GM12864 (cell line): ENCODE measurements at places on chromosomes 1 and 21.

GRCh38 chr1:229368347-229368746, 25.5 kb upstream of the CCSAP start:
- DNase-seq, result no peak

DNA sequence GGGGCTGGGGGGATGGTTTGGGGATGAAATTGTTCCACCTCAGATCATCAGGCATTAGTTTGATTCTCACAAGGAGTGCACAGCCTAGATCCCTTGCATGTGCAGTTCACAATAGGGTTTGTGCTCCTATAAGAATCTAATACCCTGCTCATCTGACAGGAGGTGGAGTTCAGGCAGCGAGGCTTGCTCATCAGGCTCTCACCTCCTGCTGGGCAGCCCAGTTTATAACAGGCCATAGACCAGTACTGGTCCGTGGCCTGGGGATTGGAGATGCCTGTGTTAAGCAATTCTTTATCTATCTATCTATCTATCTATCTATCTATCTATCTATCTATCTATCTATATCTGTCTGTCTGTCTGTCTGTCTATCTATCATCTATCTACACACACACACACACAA, 525.3 kb upstream of the DAB1 start:
- no peak for DNase-seq

DNA sequence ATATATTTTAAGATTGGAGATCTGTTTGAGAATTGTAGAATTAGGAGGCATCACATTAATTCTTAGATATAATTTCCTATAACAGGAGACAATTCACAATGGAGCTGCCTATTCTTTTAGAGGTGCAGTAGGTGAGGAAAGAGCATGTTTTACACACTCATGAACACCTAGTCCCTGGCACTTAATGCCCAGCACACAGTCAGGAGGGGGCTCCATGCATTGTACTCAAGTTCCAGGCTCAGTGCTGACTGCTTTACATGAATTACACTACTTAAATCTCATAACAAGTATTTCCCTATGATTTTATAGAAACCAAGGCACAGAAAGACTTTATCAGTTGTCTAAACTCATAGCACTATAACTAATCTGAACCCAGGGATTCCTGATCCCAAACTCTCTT, 360 bp upstream of the GBP3 start:
- DNase-seq, result no peak

- DNase-seq, result no peak
These were observed 1.5 kb downstream of the IL22RA1 start for GRCh38 chr1:24141311-24141997.

DNA sequence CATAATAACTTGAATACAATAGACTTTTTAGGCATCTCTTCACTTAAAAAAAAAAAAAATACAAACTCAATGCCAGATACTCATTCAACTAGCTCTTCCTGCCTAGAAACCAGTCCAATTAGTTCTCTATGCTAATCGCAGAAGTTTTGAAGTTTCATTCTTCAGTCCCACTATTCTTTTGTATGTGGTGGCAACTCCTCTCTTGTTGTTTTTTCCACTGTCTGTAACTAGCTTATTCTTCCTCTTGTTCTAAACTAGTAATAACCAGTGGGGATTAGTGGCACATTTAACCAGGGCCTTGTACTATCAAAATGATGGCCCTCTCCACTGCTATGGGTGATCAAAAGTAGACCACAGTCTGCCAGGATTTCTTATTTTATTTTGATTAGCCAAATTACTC, 52.5 kb downstream of the SELENOF start:
- no peak for DNase-seq

- DNase-seq, result no peak
These were observed 8.0 kb downstream of the TNFRSF14 start for GRCh38 chr1:2564006-2564814.

- DNase-seq, result no peak
These were observed 177.6 kb downstream of the RASAL2 start for GRCh38 chr1:178271471-178271870.

- DNase-seq, result no peak
These were observed 13.4 kb downstream of the RCSD1 start for GRCh38 chr1:167643441-167643840.

GRCh38 chr1:30179942-30180543, 543.3 kb downstream of the MATN1 start:
- no peak for DNase-seq

DNA sequence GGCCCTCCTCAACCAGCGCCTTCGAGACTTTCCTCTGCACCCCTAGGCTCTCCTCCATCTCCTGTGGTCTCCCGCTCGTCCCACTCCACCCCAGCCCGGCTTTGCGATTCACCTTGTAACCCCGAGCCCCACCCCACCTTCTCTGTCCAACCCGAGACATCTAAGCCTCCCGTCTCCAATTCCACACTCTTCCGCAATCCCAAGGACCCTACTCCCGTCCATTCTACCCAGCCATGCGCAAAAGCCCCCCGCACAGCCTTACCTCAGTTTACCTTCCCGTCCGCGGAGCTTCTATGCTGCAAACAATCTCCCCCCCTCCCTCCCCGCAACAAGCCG, 174 bp downstream of the SH3BP5L start:
- DNase-seq, result no peak

DNA sequence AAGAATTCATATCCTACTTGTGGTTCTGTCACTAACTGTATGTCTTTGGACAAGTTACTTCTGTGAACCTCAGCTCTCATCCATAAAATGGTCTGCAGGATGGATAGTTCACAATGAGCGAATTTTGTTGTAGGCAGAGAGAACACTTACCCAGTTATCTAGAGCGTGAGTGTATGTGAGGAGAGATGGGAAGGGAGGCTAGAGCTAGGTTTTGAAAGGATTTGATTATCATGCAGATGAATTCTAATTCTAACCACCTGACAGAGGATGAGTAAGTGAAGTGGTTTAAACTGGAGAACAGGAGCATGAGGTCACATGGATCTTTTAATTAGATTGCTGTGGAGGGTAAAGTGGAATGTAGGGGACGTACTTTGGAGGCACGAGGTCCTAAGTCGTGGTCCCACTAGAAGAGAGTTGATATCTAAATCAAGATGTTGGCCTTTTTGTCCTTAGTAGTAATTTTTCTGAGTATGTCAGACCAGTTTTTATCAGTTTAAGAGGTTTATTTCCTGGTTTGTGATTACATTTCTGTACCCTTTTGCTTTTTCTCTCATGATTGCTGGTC, 5.0 kb downstream of the SUCO start:
- no peak for DNase-seq

DNA sequence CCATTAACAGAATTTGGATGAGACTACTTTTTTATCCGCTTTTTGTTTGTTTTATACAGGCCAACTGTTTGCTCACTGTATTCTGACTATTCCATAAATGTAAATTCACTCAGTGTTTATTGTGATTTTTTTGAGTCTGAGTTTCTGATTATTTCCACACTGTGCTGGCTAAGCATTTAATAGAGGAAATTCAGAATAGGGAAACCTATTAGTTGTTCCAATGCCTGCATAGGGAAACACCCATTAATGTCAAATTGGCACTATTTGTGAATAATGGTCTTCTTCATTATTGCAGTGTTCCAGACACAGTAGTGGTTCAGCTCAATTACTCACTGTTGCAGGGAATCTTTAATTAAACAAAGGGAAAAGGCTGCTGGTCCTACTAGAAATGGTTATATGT, 174.7 kb upstream of the SGIP1 start:
- no peak for DNase-seq

DNA sequence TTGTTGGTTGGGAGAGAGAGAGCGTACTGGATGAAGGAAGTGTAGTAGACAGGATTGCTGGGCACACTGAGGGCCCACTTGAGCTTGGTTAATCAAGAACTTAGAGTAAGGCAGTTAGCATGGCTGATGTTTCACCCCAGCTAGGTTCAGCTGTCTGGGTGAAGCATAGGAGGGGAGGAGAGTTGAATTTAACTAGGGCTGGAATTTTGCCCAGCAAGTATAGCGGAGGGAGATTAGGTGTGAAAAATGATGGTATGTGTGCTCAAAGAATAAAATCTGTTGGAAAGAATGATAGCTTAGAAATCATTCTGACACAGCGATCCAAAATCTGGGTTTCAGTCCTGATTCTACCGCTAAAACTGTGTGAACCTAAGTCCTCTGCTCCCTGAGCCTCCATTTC, 461.5 kb upstream of the PROX1 start:
- DNase-seq, result no peak

DNA sequence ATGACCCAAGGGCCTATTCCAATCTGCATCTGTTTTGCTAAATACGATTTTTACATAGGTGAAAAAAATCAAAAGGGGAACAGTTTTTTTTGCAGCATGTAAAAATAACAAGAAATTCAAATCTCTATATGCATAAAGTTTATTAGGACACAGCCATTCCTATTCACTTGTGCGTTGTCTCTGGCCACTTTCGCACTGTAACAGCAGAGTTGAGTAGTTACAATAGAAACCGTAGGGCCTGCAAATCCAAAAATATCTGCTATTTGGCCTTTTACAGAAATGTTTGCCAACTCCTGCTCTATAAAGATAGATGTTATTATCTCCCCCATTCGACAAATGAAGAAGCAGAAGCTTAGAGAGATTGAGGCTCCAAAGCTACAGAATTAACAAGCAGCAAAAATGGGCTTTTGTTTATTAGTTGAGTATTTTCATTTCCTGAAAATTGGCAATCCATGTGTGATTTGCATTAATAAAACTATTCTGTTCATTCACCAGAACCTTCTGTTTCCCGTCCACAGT, 5.5 kb downstream of the DYNLT5 start:
- no peak for DNase-seq

DNA sequence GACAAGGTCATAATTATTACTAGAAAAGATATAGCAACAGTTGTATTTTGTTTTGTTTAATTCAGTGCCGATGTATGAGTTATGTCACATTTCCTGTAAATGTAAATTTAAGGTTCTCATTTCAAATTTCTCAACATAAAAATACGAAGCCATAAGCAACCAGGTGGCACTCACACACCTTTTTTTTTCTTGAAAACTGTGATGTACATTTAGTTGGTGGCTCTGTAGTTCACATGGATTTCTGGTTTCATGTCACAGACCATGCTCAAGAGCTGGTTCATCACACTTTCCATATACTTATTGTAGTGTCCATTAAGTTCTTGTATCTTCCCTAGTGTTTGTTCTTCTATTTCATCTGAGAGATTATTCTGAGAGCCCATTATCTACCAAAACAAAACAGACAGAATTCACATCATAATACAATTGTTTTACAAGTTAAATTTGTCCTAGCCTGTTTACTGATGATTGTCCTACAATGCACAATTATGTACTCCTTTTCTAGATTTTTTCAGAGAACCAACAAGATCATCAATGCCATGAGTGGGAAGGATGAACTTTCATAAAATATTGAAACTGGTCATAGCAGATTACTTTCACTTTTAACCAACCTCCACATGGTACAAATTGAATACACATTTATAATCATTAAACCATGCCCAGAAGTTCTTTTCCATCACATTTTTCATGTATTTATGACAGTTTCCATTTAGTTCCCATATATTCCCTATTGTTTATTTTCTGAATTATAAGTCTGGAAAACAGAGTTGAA, 17.1 kb downstream of the ATP6V1G3 start:
- DNase-seq, result no peak

- no peak for DNase-seq
These were observed 62.8 kb upstream of the PRRC2C start for GRCh38 chr1:171422511-171422910.

- DNase-seq, result no peak
These were observed 200.6 kb downstream of the BRINP3 start for GRCh38 chr1:190277107-190277506.

DNA sequence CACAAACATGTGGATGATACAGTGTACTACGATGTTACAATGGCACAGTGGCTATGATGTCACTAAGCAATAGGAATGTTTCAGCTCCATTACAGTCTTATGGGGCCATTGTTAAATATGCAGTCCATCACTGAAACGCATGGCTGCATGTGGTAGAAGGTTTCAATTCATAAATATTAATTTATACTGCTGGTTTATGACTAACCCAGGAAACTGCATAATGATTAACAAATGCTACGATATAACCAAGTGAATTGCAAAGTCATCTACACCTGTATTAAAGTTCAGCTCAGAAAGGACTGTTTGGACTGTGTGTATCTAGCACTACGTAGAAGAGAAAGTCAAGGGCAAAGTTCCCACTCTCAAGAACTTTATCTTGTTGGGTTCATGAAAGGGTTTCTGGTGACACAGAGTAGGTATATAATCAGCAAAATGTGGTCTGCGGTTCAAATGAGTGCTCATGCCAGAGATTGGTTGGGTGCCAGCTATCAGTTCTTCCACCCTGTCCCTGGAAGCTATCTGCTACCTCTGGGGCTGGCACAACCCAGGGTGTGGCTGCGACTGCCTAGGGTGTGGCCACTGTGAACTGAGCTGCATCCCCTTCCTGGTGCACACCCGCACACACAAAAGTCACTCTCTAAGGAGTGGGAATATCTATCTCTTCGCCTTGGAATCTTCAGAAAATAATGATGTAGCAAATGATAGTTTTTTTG, 14.8 kb downstream of the MGST3 start:
- DNase-seq, result no peak

- no peak for DNase-seq
These were observed 52.2 kb downstream of the PUM1 start for GRCh38 chr1:31013187-31013864.

DNA sequence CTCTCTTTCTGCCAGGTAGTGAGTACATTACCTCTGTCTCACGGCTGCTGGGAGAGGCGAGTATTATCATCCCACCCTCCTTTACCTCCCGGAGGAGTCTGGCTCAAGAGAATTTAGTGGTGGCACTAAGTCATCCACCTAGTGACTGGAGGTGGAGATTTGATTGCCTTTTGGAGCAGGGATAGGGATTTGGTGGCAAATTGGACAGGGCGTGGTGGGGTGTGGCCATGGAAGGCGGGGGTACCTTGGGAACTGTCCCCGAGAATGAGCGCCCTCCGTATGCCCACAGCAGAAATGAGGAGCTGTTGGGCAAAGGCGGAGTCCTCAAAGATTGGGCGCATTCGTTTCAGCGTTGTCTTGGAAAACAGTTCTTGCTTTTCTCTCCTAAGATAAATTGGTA, 32.1 kb upstream of the HMGN1 start:
- no peak for DNase-seq
